ENCODE measurements at places on chromosomes 12 and 14. TPM values are rescaled to one million over a fixed set of nuclear protein-coding genes. Genes with fewer than 3 reads are reported as not detected.

The LDHB gene
- 512 TPM for total RNA-seq

The SYT10 gene
- total RNA-seq, result not detected

The A2ML1 gene
- not detected for total RNA-seq

The ZC2HC1C gene
- total RNA-seq, result 3.1 TPM

The PLA2G1B gene
- 4.7 TPM for total RNA-seq

The EID3 gene
- 2.9 TPM for total RNA-seq

The OR4E2 gene
- not detected for total RNA-seq

The RNU6-7 gene
- total RNA-seq, result not detected

The FOXG1 gene
- total RNA-seq, result not detected

The NEDD1 gene
- 16.0 TPM for total RNA-seq

The KLHL33 gene
- 0.20 TPM for total RNA-seq

The HCAR1 gene
- total RNA-seq, result 0.55 TPM

The STYK1 gene
- total RNA-seq, result 1.9 TPM

The PRB2 gene
- not detected for total RNA-seq

The RERG gene
- 12.4 TPM for total RNA-seq

The IFNG-AS1 gene
- 0.71 TPM for total RNA-seq

The GCN1 gene
- total RNA-seq, result 69.2 TPM

The SELPLG gene
- total RNA-seq, result 61.0 TPM

The DLGAP5 gene
- 8.3 TPM for total RNA-seq

The CSRP2 gene
- 28.9 TPM for total RNA-seq

The HHIPL1 gene
- total RNA-seq, result 2.5 TPM

The GSC gene
- not detected for total RNA-seq

The GAS2L3 gene
- 15.8 TPM for total RNA-seq

The RASSF8 gene
- 39.1 TPM for total RNA-seq

The TUNAR gene
- not detected for total RNA-seq

The ALX1 gene
- total RNA-seq, result not detected

The TSPAN11 gene
- total RNA-seq, result 16.6 TPM

The EML5 gene
- 1.8 TPM for total RNA-seq

The CYP27B1 gene
- total RNA-seq, result 4.7 TPM

The NANOG gene
- total RNA-seq, result 0.21 TPM

The FBRSL1 gene
- 44.7 TPM for total RNA-seq

The RERGL gene
- total RNA-seq, result 0.35 TPM

The PPP1R36 gene
- 0.47 TPM for total RNA-seq

The GPRC5D gene
- not detected for total RNA-seq

The KRT79 gene
- 0.58 TPM for total RNA-seq

The TSHR gene
- total RNA-seq, result 0.15 TPM

The TMEM116 gene
- total RNA-seq, result 24.6 TPM

The GRIN2B gene
- 0.31 TPM for total RNA-seq

The BCL2L14 gene
- 1.7 TPM for total RNA-seq

The MYF6 gene
- total RNA-seq, result not detected

The TARBP2 gene
- total RNA-seq, result 35.6 TPM

The SPTSSA gene
- total RNA-seq, result 35.4 TPM

The INHBC gene
- total RNA-seq, result not detected

The GPR135 gene
- 2.6 TPM for total RNA-seq

The PLEKHG7 gene
- total RNA-seq, result 1.3 TPM

The RNASE3 gene
- not detected for total RNA-seq

The OTX2 gene
- not detected for total RNA-seq

The NTN4 gene
- total RNA-seq, result 81.5 TPM

The RHOJ gene
- total RNA-seq, result 21.5 TPM

The POTEM gene
- total RNA-seq, result not detected

The DNAI7 gene
- 1.1 TPM for total RNA-seq

The C12orf57 gene
- 194 TPM for total RNA-seq

The RASSF9 gene
- 8.2 TPM for total RNA-seq

The VASH1 gene
- 26.5 TPM for total RNA-seq
